ENCODE measurements at places on chromosomes 4 and X.

DNA sequence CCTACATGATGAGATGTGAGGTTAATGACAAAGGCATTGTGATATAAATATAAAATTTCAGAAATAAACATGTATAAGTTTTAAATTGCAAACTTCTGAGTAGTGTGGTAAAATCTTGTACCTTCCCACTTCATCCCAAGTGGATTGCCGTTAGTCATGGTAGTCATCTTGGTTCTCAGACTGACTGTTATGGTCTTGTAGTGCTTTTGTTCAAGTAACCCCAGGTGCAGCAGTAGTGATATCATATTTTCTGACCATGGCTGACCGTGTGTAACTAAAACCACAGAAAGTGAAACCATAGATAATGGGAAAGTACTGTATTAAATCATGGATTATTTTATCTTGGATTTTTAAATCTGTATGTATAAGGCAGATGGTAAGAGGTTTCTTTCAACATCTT is 74.8 kb upstream of the SLIT2 start:
- no peak overlapping the region for H3K27ac ChIP-seq
- peaks cover 2% of the 10 kb centered on the region for H3K36me3 ChIP-seq
- H3K4me1 ChIP-seq = no peaks in the 10 kb centered on the region
- H3K27me3 ChIP-seq = no peaks in the 10 kb centered on the region
- DNase-seq = no peak

DNA sequence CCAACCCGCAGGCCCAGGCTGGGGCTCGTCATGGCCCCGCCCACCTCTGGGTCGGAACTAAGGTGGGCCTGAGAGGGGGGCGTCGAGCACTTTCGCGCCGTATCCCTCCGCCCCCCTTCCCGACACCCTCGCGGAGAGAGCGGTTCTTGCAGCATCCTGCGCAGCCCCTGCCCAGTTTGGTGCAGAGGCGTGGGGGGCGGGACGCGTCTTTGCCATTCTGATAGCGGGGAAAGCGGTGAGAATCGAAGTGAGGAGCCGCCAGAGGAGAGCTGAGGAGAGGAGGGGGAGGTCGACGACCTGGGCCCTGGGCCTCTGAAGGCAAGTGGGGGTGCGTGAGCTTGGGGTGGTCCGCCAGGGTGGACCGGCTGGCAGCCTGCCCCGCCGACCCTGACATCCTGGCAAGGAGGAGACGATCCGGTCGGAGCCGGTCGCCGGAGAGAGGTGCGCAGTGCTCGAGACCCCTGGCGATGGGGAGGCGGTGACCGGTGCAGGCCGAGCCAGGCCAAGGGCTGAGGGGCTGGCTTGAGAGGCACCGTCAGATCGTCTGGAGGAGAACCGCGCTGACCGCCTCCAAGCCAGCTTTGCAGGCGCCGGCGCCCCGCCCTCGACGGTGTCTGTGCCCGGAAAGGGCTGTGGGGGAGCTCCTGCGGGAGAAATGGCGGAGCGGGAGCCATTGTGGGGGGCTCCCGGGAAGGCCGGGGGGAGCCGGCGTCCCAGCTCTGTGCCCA is 25.5 kb downstream of the GPRASP3 start:
- no peak for DNase-seq
- H3K27me3 ChIP-seq = no peaks in the 10 kb centered on the region
- H3K36me3 ChIP-seq = no peaks in the 10 kb centered on the region
- H3K4me3 ChIP-seq = peak overlapping the region; percentile 79
- no peak overlapping the region for H3K27ac ChIP-seq

DNA sequence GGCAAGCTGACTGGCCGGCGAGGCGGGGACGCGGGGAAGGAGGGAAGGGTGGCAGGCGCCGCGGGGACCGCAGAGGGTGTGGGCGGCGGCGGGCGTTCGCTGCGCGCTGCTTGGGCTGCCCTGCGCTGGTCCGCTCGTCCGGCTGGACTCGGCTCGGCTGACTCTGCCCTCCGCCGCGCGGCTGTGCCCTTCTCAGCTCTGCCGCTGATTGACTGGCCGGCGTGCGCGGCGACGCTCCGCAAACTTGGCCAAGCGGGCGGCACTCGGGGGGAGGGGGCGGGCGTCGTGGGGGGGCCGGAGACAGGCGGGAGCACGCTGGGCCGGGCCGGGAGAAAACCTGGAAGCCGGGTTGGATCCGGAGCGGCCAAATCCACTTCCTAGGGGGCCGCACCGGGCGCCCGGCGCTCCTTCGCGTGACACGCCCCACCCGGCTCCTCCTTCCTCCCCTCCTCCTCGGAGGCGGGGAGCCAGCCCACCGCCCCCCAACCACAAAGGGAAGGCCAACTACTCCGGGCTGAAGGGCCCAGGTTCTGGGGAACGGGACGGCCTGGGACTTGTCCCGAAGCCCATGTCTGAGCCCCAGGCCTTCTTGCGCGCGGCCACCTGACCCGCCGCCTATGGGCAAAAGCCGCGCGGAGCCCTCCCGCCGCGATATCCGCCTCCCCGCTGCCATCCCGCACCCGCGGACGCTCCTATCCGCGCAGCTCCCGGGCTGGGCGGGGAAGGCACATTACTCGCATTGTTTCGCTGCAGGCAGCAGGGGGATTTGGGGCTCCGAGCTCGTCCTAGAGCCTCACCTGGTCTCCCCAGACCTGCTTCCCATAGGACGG is at the start of gene GPC4:
TSS of gene GPC4 (minus strand) at position 214 of the 830 bp plus-strand sequence. CDS start 524 bp downstream, outside the sequence.
- peaks cover 16% of the 10 kb centered on the region for H3K27me3 ChIP-seq
- H3K27ac ChIP-seq = no peak within 1 kb of the TSS
- H3K4me1 ChIP-seq = no peaks in the 10 kb centered on the region
- DNase-seq = no peak

DNA sequence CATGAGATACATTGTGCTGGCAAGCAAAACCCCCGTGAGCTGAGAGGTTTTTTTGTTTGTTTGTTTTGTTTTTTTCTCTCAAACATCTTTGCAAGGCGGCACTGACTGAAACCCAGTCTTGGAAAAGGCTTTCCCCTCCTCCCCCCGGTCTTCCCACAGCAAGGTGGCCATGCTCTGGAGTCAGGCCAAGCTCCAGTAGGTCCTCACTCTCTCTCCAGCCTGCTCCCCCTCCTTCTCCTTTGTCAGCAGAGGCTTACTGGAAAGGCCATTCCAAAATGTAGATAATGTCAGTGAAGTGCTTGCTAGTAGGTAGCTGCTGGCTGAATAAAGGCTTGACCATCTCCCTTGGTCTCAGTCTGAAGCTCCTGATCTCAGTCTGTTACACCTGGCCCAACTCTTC is 32.6 kb downstream of the FRMPD3 start:
- peaks cover 3% of the 10 kb centered on the region for H3K36me3 ChIP-seq
- peak overlapping the region; percentile 35 for H3K27ac ChIP-seq
- H3K27me3 ChIP-seq = no peaks in the 10 kb centered on the region
- H3K4me3 ChIP-seq = no peak overlapping the region
- no peak for DNase-seq

- H3K36me3 ChIP-seq = no peaks in the 10 kb centered on the region
- no peak for DNase-seq
- no peak overlapping the region for H3K4me3 ChIP-seq
- H3K27me3 ChIP-seq = no peaks in the 10 kb centered on the region
- H3K27ac ChIP-seq = no peak overlapping the region
Observed at GRCh38 chr4:165965503-165965902, 92.5 kb downstream of the TLL1 start.

- H3K4me1 ChIP-seq = no peaks in the 10 kb centered on the region
- no peak overlapping the region for H3K27ac ChIP-seq
- no peak overlapping the region for H3K4me3 ChIP-seq
- no peaks in the 10 kb centered on the region for H3K36me3 ChIP-seq
- DNase-seq = no peak
Observed at GRCh38 chr4:176805155-176805554, 12.4 kb upstream of the VEGFC start.

DNA sequence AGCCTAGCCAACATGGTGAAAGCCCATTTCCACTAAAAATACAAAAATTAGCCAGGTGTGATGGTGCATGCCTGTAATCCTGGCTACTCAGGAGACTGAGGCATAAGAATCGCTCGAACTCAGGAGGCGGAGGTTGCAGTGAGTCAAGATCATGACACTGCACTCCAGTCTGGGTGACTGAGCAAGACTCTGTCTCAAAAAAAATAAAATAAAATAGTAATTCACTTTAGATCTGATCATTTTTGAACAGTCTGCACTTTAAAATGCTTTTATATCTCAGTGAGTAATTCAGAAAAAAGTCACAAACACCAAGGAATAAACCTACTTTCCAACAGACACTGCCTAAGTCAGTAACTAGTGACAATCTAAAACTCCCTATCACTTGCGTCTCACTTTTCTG is 25.6 kb upstream of the CORIN start:
- no peak overlapping the region for H3K27ac ChIP-seq

DNA sequence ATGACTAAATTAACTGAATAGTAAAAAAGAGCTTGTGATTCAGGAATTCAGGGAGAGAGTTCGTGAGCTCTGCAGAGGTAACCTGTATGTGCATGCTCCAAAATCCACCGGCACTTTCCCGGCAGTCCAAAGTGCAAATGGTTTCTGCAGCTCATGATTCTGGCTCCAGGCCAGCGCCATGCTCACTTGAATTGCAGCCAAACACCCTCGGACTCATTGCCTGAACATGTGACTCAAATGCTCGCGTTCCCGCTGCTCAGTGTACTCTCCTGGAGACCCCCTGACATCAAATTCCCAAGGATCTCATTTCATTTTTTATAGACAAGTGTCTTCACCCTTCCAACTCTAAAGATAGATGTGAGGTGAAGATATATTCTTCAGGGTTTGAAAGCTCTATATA is 44.1 kb upstream of the SH3RF1 start:
- H3K36me3 ChIP-seq = no peaks in the 10 kb centered on the region
- H3K27me3 ChIP-seq = peaks cover 50% of the 10 kb centered on the region
- H3K4me1 ChIP-seq = no peaks in the 10 kb centered on the region
- no peak for DNase-seq

DNA sequence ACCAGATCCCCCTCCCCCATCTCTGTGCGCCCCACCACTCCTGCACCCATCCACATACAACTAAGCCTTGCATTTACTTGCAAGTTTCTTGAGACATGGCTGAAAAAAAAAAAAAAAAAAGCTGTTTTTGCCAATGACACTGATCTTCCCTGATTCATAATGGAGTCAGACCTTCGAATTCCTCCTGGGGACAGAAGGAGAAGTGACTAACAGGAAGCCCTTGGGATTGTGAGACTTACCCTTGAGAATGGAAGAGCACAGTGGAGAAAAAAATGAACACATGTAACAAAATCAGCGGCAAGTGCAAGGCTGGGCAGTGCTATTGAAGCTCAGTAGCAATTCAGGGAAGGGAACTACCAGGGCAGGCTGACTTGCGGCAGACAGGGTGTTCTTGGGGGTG is 288.4 kb downstream of the BCOR start:
- no peaks in the 10 kb centered on the region for H3K4me1 ChIP-seq
- DNase-seq = no peak

DNA sequence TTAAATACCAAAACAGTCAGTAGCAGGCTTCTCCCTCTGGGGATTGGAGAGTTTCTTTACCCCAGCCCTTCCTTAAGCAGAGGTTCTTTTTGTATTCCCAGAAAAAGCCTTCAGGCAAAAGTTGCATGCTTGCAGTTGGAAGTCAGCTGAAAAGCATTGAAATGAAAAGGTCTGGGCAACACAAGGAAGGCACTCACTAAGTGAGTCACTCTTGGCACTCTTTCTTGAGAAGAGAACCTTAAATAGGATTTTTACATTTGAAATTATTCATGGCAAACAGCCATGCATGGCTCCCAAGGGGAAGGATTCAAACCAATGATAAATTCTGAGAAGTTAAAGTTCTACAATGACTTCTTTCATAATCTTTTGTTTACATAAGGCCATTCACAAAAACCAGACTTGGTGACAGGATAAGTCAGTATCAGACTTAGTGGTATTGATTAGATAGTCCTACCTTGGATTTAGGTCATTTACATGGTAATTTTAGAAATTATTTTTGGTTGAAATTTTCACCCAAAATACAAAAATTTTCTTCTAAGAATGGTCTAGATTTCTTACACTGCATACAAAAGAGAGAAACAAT is 2068.9 kb downstream of the PCDH7 start:
- H3K36me3 ChIP-seq = no peaks in the 10 kb centered on the region
- H3K27me3 ChIP-seq = no peaks in the 10 kb centered on the region
- H3K4me3 ChIP-seq = no peak overlapping the region
- DNase-seq = no peak

- H3K27ac ChIP-seq = no peak overlapping the region
- no peaks in the 10 kb centered on the region for H3K4me1 ChIP-seq
- no peak for DNase-seq
- peaks cover 6% of the 10 kb centered on the region for H3K27me3 ChIP-seq
- H3K36me3 ChIP-seq = no peaks in the 10 kb centered on the region
Observed at GRCh38 chr4:153989505-153989904, 200.6 kb upstream of the SFRP2 start.

DNA sequence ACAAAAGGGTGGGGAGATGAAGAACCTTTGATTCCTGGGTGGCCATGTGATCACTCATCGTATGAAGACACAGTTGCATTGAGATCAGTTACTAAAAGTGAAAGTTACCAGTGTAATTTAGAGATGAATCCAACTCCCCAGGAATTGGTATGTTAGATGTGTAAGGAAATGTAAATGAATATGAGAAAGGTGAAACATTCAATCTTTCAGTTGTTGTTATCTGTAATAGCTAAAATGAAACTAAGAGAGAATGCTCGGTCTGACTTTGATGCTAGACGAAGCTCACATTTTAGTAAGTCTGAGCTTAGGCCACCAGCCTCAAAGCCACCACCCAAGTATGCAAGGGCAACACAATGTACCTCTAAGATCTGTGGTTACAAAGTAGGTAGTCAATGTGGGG is 194.3 kb upstream of the POF1B start:
- no peaks in the 10 kb centered on the region for H3K4me1 ChIP-seq
- H3K27ac ChIP-seq = no peak overlapping the region
- no peaks in the 10 kb centered on the region for H3K27me3 ChIP-seq
- H3K36me3 ChIP-seq = no peaks in the 10 kb centered on the region

DNA sequence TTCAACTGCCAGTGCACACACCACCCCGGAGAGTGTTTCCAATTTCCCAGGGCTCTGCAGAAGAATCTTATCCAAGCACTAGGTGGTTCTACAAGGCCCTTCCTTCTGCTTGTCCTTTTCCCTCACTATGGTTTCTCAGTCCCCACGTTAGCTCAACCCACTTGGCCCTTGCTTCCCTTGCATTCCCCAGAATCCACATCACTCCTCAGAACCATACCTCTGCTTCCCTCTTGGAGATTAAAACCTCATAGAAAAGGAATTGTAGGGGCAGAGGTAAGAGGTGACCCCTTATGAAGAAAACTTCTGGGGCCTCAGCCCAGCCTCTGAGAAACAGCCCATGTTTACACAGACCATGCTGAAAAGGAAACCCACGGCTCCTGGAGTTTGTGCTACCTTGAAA is 42.4 kb downstream of the TSPAN5 start:
- no peak for DNase-seq
- no peaks in the 10 kb centered on the region for H3K27me3 ChIP-seq
- H3K27ac ChIP-seq = no peak overlapping the region
- peaks cover 65% of the 10 kb centered on the region for H3K4me1 ChIP-seq
- H3K4me3 ChIP-seq = no peak overlapping the region

DNA sequence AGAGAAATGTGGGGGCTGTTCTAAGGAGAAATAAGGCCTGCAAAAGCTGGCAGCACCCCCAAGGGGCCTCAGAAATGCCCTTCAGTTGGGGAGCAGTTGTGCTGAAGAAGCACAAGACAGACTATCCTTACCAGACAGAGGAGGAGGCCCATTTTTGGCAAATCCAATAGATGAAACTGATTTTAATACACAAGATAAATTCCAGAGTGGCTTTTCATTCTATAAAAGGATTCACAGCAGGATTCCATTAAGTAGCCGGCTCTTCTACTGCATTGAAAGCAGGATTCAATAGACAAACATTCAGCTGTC is 8.1 kb downstream of the SEPTIN6 start:
- no peak for DNase-seq
- H3K27me3 ChIP-seq = no peaks in the 10 kb centered on the region
- H3K36me3 ChIP-seq = peaks cover 22% of the 10 kb centered on the region
- peak overlapping the region; percentile 97 for H3K27ac ChIP-seq
- H3K4me1 ChIP-seq = peaks cover 32% of the 10 kb centered on the region
- H3K4me3 ChIP-seq = peak overlapping the region; percentile 97
